ENCODE measurements at places on chromosomes 4 and X. TPM values are rescaled to one million over a fixed set of nuclear protein-coding genes. Genes with fewer than 3 reads are reported as not detected.

The RBM3 gene
- 320 TPM for total RNA-seq

The CDKL5 gene
- 5.6 TPM for total RNA-seq

The PACRGL gene
- total RNA-seq = 10.2 TPM

The GAGE12H gene
- total RNA-seq = not detected

The TMEM35A gene
- total RNA-seq = 4.8 TPM

The DCHS2 gene
- total RNA-seq = 0.40 TPM

The C4orf51 gene
- not detected for total RNA-seq

The ARHGAP36 gene
- total RNA-seq = not detected

The GRPEL1 gene
- 15.3 TPM for total RNA-seq

The TLR2 gene
- 0.44 TPM for total RNA-seq

The TRPC3 gene
- not detected for total RNA-seq

The MAGEA11 gene
- total RNA-seq = under 0.01 TPM

The HTR2C gene
- total RNA-seq = not detected

The ZNF157 gene
- total RNA-seq = not detected

The DCLK2 gene
- 1.2 TPM for total RNA-seq

The CLDN2 gene
- total RNA-seq = not detected

The GC gene
- total RNA-seq = not detected

The RAB41 gene
- total RNA-seq = not detected

The TMEM255A gene
- not detected for total RNA-seq

The SCD5 gene
- 31.0 TPM for total RNA-seq

The FAM9B gene
- not detected for total RNA-seq

The RHOXF1 gene
- total RNA-seq = not detected

The CXCL6 gene
- total RNA-seq = 0.22 TPM

The STATH gene
- not detected for total RNA-seq

The FRMD7 gene
- total RNA-seq = not detected

The MECP2 gene
- 20.2 TPM for total RNA-seq

The CABS1 gene
- not detected for total RNA-seq

The OPRPN gene
- not detected for total RNA-seq

The ATP6AP2 gene
- total RNA-seq = 78.7 TPM

The EVC gene
- 17.5 TPM for total RNA-seq

The NSUN7 gene
- not detected for total RNA-seq

The HS6ST2 gene
- under 0.01 TPM for total RNA-seq

The UGT2B15 gene
- not detected for total RNA-seq

The LRP2BP gene
- total RNA-seq = 0.79 TPM

The TMEM156 gene
- total RNA-seq = 0.87 TPM

The MAP3K15 gene
- under 0.01 TPM for total RNA-seq

The NDUFB11 gene
- 74.1 TPM for total RNA-seq

All from lung microvascular endothelial cell (primary cell).